ENCODE measurements at places on chromosomes 7 and 10. TPM values are rescaled to one million over a fixed set of nuclear protein-coding genes. Genes with fewer than 3 reads are reported as not detected.

- no peaks in the 10 kb centered on the region for H3K4me1 ChIP-seq
- no peaks in the 10 kb centered on the region for H3K36me3 ChIP-seq
- H3K4me3 ChIP-seq, result no peak overlapping the region
- DNase-seq, result no peak
- no peak overlapping the region for H3K27ac ChIP-seq
These were observed 56.8 kb downstream of the PPP1R3C start for GRCh38 chr10:91576096-91576545.

GRCh38 chr10:58764087-58764747, 251.5 kb downstream of the BICC1 start:
- no peak for DNase-seq
- no peaks in the 10 kb centered on the region for H3K36me3 ChIP-seq
- no peaks in the 10 kb centered on the region for H3K27me3 ChIP-seq

DNA sequence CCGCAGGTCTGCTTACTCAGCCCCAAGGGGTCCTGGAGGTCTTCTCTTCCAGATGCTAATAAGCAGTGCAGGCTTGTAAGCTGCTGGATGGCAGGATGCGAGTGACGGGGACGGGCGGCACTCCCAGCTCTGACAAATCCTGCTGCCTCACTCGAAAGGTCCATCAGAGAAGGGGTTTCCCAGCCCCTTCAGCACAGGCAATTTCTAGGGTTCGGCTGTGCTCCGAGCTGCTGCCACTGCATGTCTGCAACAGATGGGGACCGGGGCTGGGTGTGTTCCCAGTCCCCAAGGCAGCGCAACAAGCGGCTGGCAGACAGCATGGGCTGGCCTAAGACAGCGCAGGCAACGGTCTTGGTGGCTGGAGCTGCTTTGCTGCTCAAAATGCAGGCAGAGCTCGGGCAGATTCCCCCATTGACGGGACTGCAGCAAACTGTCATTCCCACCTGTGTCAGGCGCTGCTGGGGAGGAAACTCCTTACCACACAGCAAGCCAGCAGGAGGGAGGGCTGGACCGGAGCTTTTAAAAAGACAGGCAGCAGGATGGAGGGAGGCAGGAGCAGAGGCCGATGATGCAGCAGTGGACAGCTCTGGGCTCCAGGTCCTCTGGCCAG, 62.4 kb downstream of the PRKAG2 start:
- no peak overlapping the region for H3K4me3 ChIP-seq
- no peak overlapping the region for H3K27ac ChIP-seq
- no peaks in the 10 kb centered on the region for H3K36me3 ChIP-seq
- H3K4me1 ChIP-seq, result peaks cover 13% of the 10 kb centered on the region
- no peak for DNase-seq

- H3K4me3 ChIP-seq, result no peak overlapping the region
- no peaks in the 10 kb centered on the region for H3K27me3 ChIP-seq
- H3K36me3 ChIP-seq, result no peaks in the 10 kb centered on the region
- H3K4me1 ChIP-seq, result no peaks in the 10 kb centered on the region
- DNase-seq, result no peak
These were observed 197.1 kb downstream of the DOCK4 start for GRCh38 chr7:112009081-112009480.

GRCh38 chr10:12484941-12485805, 135.8 kb downstream of the CAMK1D start:
- no peaks in the 10 kb centered on the region for H3K36me3 ChIP-seq
- H3K27me3 ChIP-seq, result no peaks in the 10 kb centered on the region
- H3K4me1 ChIP-seq, result peaks cover 40% of the 10 kb centered on the region
- H3K27ac ChIP-seq, result peak overlapping the region; percentile 40

GRCh38 chr10:17430647-17431355, 23.6 kb downstream of the ST8SIA6 start:
- H3K27ac ChIP-seq, result no peak overlapping the region
- H3K4me1 ChIP-seq, result peaks cover 7% of the 10 kb centered on the region
- no peaks in the 10 kb centered on the region for H3K27me3 ChIP-seq
- H3K4me3 ChIP-seq, result no peak overlapping the region
- no peaks in the 10 kb centered on the region for H3K36me3 ChIP-seq
- no peak for DNase-seq

DNA sequence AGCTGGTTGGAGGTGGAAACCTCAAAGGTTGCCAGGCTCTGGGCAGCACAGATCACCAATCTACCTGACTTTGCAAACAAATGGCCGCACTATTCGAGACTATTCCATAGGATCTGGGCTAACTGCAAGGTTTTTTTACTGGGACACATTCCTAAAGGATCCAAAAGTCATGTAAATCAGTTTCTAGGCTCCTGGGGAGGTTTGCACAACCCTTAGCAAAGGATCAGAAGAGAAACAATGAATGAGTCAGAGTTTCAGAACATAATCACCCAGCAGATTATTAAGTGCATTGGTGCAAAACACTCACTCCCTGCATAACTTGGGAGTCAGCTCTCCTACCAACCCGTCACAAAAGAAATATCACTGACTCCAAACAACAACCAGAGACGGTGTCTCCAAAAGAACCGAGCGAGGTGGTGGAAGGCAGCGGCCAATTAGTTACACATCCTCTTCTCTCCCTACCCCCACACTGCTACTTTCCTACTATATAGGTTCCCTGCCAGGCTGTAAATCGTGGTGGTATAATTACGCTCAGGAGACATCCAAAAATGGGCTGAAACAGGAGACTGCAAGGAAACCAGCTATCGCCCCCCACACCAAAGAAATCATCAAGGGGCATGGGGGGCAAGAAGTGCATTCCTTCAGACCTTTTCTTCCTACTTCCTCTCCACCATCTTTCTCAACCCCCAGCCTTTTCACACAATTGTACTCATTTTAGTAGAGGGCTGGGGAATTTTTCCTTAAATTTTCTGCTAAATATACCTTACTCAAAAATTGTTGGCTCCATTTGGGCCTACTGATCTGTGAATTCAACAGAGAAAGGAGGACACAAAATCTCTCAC, 3.2 kb downstream of the UBE2H start:
- DNase-seq, result no peak
- peaks cover 8% of the 10 kb centered on the region for H3K36me3 ChIP-seq
- peaks cover 59% of the 10 kb centered on the region for H3K4me1 ChIP-seq
- H3K27ac ChIP-seq, result peak overlapping the region; percentile 98

DNA sequence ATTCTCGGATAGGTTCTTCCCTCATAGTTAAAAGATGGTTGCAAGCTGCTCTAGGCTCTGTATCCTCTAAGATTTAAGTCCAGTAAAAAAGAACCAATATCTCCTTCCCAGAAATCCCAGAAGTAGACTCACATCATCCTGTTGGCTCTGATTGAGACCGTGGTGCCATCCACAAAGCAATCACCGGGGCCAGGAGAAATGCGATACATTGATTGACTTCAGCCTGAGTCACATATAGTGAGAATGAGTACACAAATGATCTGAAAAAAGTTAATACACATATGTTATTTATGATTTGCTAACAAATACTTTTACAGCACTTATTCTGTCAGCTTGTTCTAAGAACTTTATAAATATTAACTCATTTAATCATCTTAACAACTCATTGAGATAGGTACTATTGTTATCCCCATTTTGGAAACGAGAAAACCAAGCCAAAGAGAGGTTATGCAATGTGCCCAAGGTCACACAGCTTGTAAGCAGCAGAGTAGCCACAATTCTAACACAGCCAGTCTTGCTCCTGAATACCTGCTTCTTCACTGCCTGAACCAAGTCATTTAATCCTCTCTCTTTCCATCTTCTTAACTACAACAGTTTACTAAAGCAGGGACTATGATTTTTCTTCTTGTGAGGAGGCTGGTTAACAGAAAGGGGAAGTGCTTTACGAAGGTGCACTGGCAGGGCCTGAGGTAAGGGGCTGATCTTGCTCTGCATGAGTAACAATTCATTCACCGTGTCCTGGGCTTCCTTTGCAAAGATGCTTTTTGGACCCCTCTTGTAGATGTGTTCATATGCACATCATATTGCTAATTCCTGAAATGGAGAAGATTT, 177.0 kb downstream of the REEP3 start:
- DNase-seq, result no peak
- H3K27ac ChIP-seq, result no peak overlapping the region
- peaks cover 20% of the 10 kb centered on the region for H3K4me1 ChIP-seq
- no peak overlapping the region for H3K4me3 ChIP-seq
- no peaks in the 10 kb centered on the region for H3K27me3 ChIP-seq

GRCh38 chr10:129775681-129776080, 188.4 kb downstream of the EBF3 start:
- H3K4me3 ChIP-seq, result no peak overlapping the region
- H3K4me1 ChIP-seq, result no peaks in the 10 kb centered on the region
- H3K27me3 ChIP-seq, result no peaks in the 10 kb centered on the region
- no peak overlapping the region for H3K27ac ChIP-seq
- peak; percentile 62 for DNase-seq

GRCh38 chr10:10872035-10872673, 145.5 kb upstream of the CELF2 start:
- H3K4me1 ChIP-seq, result no peaks in the 10 kb centered on the region
- no peak overlapping the region for H3K4me3 ChIP-seq
- H3K36me3 ChIP-seq, result no peaks in the 10 kb centered on the region
- no peak overlapping the region for H3K27ac ChIP-seq
- no peaks in the 10 kb centered on the region for H3K27me3 ChIP-seq
- no peak for DNase-seq

GRCh38 chr7:116598861-116599260, 73.1 kb upstream of the MET start:
- no peaks in the 10 kb centered on the region for H3K27me3 ChIP-seq
- H3K4me1 ChIP-seq, result peaks cover 2% of the 10 kb centered on the region
- DNase-seq, result no peak
- no peak overlapping the region for H3K4me3 ChIP-seq
- no peaks in the 10 kb centered on the region for H3K36me3 ChIP-seq
- H3K27ac ChIP-seq, result no peak overlapping the region

DNA sequence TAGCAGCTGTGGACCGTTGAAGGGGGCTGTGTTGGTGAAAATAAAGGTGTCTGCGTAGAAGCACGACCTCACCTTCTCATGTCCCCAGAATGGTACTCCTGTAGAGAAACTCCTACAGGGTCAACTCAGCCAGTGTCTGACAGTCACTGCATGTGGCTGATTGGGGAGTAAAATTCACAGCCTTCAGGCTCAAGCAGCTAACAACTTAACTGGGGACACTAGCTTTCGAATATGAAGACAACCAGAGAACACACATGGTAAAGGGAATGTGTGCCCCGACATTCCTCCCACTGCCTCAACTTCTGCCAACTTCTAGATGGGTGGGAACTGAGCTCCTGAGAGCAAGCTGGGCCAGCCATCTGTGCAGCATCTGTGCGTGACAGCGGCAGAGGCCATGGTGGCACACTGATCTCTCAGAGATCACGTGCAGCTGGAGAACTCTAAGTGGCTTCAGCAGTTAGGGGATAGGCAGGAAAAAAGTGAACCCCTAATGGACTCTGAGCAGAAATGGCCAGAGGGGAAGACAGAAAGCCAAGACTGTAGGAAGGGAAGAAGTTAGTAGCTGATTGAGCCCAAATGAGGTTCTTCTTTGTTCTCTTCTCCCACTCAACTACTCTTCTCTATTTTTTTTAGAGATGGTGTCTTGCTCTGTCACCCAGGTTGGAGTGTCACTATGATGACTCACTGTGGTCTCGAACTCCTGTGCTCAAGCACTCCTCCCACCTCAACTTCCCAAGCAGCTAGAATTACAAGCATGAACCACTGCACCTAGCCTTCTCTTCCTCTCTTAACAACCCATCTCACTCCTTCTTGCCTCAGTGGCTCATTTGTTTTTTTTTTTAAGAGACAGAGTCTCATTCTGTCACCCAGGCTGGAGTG, 280.8 kb downstream of the ZEB1 start:
- H3K4me3 ChIP-seq, result no peak overlapping the region
- no peak overlapping the region for H3K27ac ChIP-seq
- no peaks in the 10 kb centered on the region for H3K27me3 ChIP-seq
- H3K4me1 ChIP-seq, result peaks cover 3% of the 10 kb centered on the region
- no peak for DNase-seq

DNA sequence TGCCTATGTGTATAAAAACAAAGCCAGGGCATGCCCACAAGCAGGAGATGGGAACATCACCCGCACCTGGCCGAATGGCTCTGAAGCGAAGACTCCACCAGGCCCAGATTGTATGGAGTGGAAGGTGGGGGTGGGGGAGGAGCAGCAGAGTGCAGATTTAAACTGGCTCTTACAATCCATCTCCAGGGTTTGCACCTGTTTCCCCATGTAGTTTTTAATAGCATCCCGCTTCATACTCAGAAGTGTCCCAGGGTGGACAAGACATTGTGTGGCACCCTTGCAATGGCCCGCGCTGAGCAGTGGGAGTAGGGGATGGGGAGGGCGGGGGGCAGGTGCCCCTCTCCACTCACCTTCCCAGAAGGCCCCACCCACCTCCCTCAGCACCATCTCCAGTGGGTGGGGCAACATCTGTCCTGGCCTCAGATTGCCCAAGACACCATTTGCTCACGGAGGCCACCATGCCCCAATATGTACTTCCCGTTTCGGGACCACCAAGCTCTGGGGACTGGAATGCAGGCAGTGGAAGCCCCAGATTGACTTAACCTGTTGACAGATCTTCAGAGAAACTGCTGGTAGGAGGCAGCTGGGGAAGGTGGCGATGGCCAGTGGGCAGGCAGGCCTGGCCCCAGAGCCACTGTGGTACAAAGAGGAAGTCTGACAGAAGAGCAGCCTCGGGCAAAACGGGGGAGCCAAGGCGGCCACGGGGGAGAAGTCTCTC, 23.0 kb downstream of the VSIR start:
- H3K27me3 ChIP-seq, result no peaks in the 10 kb centered on the region
- no peak overlapping the region for H3K4me3 ChIP-seq
- H3K4me1 ChIP-seq, result peaks cover 100% of the 10 kb centered on the region
- DNase-seq, result peak; percentile 88
- H3K27ac ChIP-seq, result peak overlapping the region; percentile 90

- no peaks in the 10 kb centered on the region for H3K27me3 ChIP-seq
- no peak overlapping the region for H3K27ac ChIP-seq
- no peaks in the 10 kb centered on the region for H3K36me3 ChIP-seq
These were observed 45.4 kb downstream of the CTTNBP2 start for GRCh38 chr7:117827862-117828261.

DNA sequence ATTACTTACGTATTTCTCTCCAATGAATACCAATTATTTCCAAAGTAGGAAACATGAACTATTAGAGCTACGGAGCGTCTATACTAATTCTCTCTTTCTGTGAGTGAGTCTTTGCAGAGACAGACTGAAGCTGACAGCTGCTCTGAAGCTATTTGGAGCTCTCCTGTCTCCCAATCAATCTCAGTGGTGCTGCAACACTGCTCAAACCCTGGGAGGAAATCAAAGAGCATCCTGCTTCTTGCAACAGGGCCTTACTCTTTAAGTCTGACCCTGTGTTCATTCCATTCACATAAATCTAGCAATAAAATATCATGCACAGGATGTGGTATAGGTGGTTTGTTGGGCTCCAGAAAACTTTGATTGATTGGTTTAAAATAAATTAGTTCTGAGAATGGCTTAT, 685.7 kb upstream of the IGFBP3 start:
- peaks cover 12% of the 10 kb centered on the region for H3K4me1 ChIP-seq
- H3K27me3 ChIP-seq, result no peaks in the 10 kb centered on the region
- no peaks in the 10 kb centered on the region for H3K36me3 ChIP-seq
- no peak for DNase-seq
- H3K27ac ChIP-seq, result no peak overlapping the region
- no peak overlapping the region for H3K4me3 ChIP-seq

The NRCAM gene
- 4.1 TPM for total RNA-seq

The STEAP1 gene
- 4.5 TPM for total RNA-seq

The SNCG gene
- total RNA-seq, result 83.0 TPM

All from spleen (tissue), 13 donors.